Activated CD4-positive, alpha-beta T cell treated with anti-CD3 and anti-CD28 coated beads, Interleukin-2, amount 10 ng/mL, durations not matched to agents 7 days and 5 days (primary cell): ENCODE measurements at places on chromosomes 6 and 20. TPM values are rescaled to one million over a fixed set of nuclear protein-coding genes. Genes with fewer than 3 reads are reported as not detected.

NR2E1 gene
- not detected for total RNA-seq

PRL gene
- total RNA-seq = not detected

SMLR1 gene
- total RNA-seq = not detected

SMPDL3A gene
- 0.19 TPM for total RNA-seq

HCRTR2 gene
- not detected for total RNA-seq

TGM3 gene
- not detected for total RNA-seq

RARS2 gene
- 24.1 TPM for total RNA-seq

BNIP5 gene
- total RNA-seq = not detected

ACTR5 gene
- 8.1 TPM for total RNA-seq

PAK5 gene
- not detected for total RNA-seq

NRN1 gene
- 8.7 TPM for total RNA-seq

FILIP1 gene
- total RNA-seq = not detected
